T-cell (primary cell): ENCODE measurements at places on chromosomes 5 and 9. TPM values are rescaled to one million over a fixed set of nuclear protein-coding genes. Genes with fewer than 3 reads are reported as not detected.

FCN2 gene
- total RNA-seq = not detected

TRIM32 gene
- 19.8 TPM for total RNA-seq

KIF27 gene
- 4.1 TPM for total RNA-seq

MCTP1 gene
- total RNA-seq = 0.21 TPM

FEM1C gene
- total RNA-seq = 26.1 TPM

DNA sequence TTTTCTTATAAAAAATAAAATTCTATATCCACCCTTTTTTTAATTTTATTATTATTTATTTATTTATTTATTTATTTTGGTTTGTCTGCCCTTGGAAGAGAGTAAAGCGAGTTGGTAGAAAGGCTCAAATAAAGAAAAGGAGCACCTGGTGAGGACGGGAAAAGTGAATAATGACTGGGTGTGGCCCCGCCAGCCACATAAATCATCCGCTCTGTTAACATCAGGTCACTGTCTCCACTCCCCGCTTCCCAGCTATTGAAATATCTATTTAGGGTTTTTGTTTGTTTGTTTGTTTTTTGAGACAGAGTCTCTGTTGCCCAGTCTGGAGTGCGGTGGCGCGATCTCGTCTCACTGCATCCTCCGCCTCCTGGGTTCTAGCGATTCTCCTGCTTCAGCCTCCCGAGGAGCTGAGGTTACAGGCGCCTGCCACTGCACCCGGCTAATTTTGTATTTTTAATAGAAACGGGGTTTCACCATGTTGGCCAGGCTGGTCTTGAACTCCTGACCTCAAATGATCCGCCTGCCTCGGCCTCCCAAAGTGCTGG lies 844 bp downstream of the POLR3G start:
- no peak for DNase-seq

- DNase-seq = no peak
These were observed 143.7 kb downstream of the C5orf15 start for GRCh38 chr5:133824661-133825254.

GRCh38 chr5:132414634-132415378 lies 45.3 kb downstream of the SLC22A5 start:
- DNase-seq = no peak
